Effector memory CD8-positive, alpha-beta T cell (primary cell): ENCODE measurements at places on chromosomes 11 and 22.

- DNase-seq: no peak
Observed at GRCh38 chr22:24996420-24996952, 44.0 kb downstream of the KIAA1671 start.

- DNase-seq: no peak
Observed at GRCh38 chr22:36182857-36183256, 18.8 kb downstream of the APOL4 start.

DNA sequence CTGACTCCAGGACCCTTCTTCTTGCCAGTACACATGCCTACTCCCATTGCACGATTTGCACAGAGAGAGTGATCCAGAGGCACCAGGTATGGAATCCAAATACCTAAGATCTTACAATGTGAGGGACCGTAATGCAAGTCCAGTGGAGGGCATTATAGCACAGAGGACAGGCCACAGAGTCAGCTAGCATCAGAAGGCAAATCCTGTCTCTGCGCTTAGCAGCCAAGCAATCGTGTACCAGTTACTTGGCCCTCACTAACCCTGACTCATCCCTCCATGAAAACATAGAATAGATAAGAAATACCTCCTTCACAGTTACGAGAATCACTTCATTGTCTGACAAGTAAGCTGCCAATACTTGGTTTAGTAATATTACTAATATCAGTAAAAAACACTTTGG, 69.7 kb upstream of the SLC6A5 start:
- DNase-seq: no peak

DNA sequence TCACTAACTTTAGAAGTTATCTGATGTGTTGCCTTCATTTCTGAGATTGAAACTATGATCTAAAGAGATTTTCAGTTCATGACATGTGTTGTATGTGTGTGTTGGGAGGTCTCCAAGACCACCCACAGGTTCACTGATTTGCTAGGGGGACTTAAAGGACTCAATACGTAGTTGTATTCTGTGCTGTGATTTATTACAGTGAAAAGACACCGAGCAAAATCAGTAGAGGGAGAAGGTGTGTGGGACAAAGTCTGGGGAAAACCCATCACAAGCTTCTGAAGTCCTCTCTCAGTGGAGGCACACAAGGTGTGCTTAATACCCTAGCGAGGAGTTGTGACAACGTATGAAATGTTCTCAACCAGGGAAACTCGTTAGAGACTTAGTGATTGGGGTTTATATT, 35.6 kb downstream of the RNF169 start:
- DNase-seq: no peak

- DNase-seq: no peak
Observed at GRCh38 chr11:116172851-116173250, 599.9 kb downstream of the BUD13 start.

GRCh38 chr11:103257360-103257759, 148.1 kb downstream of the DYNC2H1 start:
- no peak for DNase-seq

DNA sequence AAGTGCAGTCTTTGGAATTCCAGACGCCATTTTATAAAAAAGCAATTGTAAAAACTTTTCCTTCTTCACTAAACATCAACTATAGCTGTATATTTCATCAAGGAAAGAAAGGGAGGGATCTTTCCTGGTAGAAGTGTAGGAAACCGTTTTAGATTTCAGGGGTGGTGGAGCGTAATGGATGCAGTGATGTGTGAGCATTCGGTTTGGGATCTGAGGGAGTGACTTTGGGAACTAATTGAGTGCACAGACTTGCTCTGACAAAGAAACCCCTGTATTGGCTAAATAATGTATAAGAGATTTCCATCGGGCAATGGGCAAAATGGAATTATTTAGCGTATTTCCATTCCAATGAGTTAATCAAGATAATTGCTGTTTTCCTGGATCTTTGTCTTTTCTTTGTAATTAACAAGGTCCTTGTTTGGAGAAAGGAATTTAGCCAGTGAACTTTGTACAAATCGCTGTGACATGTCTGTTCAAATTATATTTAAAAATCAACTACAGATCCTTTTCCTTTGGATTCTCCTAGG, 125.0 kb upstream of the NARS2 start:
- DNase-seq: no peak

GRCh38 chr11:92776676-92777075, 192.8 kb upstream of the MTNR1B start:
- DNase-seq: no peak

DNA sequence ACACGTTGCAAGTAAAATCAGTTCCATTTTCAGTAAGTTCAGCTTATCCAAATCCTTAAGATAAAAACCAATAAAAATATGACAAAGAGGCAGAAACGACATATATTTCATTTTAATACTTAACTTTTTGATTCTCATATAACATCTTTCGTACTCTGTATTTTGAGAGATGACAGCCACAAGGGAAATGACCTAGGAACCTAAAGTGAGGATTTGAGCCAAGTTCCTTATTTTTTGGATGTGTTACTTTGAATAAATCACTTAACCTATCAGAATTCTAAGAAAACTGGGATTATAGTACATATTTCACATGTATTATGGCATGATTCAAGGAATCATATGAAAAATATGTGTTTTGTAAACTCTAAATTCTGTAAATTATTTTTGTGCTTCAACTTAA, 143.6 kb upstream of the TRPC6 start:
- no peak for DNase-seq
